ENCODE measurements at places on chromosomes 12 and 14. TPM values are rescaled to one million over a fixed set of nuclear protein-coding genes. Genes with fewer than 3 reads are reported as not detected.

VDR gene
- 0.50 TPM for total RNA-seq

DNA sequence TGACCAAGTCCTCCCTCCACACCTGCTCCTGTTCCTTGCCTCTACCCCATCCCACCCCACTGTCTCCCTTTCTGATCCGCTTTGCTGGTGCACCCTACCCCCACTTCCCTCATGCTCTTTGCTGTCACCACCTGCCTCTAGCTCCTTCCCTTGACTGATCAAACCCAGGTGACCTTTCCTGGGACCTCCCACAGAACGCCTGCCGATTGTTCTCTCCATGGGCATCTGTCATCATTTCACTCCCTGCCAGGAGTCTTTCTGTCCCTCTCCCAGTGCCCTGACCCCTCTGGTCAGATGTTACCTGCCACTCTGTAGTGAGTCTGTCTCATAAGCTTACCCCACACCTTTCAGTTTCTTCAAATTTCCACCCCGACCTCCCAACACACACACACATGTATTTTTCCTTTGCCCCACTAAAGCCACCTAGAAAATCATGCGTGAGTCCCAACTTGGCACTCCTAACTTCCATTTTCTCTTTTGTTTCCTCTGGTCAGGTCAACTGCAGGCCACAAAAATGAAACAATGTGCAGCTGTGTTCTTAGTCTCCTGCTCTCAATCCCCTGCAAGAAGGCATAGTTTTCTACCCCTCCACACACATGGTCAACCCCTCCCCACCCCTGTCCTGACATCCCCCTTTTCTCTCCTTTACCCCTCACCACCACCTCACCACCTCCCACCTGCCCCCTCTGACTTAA lies 229.8 kb downstream of the DPF3 start:
- no peak for DNase-seq

ARHGAP9 gene
- 5.6 TPM for total RNA-seq

DNA sequence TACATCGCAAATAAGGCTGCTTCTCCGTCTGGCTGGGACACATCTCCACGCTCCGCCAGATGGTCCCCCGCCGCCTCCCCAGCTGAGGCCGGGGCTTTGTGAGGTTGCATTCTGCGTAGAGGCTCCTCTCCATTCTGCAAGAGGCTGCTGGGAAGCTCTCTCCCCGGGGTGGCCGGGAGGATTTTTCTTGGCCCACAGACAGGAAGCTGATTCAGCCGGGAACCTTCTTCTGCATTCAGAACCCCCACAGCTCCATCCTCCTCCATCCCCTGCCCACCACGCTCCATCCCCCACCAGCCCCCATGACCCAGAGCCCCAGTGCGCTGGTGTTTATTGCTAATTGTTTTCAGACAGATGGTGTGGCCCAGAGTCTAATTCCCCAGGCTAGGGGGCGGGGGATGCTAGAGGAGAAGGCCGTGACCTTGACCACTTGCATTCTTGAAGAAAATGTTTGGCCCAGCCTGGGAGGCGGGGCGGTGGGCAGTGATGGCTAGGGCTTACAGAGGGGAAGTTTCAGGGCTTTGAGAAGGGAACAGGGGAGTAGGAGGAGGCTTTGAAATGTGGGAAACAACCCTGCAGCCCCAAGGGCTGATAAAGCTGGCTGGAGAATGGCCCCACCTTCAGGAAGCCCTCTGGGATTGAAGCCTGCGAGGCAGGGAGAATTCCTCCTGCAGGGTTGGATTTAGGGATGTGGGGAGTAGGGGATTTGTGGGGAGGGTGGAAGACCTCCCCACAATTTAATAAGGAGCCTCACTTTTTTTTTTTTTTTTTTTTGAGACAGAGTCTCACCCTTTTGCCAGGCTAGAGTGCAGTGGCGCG lies 88.5 kb upstream of the NCOR2 start:
- DNase-seq, result no peak

- no peak for DNase-seq
Measured at GRCh38 chr12:96108321-96108720, 72.9 kb upstream of the LTA4H start.

FLVCR2 gene
- total RNA-seq, result 19.0 TPM

DNA sequence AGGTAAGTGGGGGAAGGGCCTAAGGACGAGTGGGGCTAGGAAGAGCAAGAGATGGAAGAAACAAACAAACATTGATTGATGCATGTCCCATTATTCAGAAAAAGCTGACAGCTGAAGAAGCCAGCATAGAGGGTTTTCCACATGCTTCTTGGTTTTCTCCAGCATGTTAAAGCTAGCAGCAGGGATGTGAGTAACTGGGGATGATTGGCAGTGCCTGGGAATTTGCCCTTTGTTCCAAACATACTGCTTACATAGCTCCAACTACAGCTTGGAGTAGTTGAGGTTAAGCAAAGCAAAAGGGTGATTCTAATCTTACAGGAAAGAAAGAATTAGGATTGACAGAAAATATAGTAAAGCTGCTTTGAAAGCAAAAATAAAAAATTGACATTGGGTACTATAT lies 68.0 kb upstream of the IFNG-AS1 start:
- no peak for DNase-seq

DNA sequence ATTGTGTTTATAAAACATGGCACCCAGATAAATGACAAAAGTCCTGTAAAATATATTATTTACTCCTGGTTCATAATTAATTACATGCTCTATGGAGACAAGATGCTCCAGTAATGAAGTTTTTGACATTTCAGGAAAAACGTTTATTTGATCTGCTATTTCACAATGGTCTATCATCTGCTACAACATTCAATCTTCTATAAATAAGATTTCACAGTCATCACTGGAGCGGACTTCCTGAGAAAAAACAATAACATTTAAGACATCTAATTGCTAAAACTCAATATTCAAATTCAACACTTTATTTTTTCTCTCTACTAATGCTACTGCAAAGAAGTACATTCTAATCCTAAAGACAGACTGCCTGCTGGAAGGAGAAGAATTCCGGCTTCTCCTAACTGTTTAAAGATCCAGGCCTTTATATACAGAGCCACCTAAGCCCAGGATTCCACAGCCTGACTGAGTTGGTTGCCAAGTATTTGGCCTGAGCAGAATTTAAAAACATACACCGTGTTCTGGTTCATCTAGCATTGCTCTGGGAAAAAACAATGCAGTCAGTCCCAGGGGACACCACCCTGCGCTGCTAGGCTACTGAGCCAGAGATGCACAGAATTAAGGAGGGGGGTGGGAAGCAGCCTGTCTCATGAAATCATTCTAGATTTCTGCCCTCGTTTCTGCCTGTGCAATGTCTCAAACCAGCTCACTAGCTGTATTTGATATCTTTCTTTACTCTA lies 58.0 kb downstream of the TMTC1 start:
- DNase-seq, result peak; percentile 59

DNA sequence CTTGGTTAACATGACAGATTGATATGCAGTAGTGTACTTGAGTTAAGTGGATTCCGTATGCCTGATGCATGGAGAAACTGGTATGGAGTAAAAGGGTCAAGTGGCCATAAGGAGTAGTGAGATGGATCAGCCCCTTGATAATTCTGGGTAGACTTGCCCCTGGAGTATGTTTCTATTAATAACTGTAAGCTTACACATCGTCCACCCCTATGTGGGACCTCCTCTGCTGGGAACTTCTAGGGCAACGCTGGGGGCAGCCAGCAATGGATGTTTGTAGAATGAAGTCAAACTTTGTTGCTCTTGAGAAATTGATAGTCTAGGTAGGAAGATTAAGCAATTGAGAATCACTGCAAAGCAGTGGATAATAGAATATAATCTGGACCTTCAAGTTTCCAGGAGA lies 3.5 kb downstream of the C12orf75 start:
- no peak for DNase-seq

- no peak for DNase-seq
Measured at GRCh38 chr14:69299286-69300035, 39.5 kb downstream of the GALNT16 start.

DNA sequence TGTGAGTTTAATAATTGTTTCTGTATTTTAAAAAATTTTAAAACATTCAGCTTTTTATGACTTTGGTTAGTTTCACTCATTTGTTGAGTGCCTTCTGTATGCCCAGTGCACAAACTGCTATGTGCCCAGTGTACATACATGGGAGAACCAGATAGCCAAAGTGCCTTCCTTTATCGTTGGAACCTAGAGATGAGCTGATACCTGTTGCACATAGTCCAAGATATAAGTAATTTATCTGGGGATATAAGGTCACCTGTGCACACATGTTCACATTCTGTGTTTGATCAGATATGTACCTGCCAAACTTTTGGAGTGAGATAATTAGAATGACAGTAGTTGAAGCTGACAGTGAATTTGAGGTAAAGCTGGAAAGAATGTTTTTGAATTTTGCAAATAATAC lies 37.9 kb downstream of the RAB21 start:
- DNase-seq, result no peak

DNA sequence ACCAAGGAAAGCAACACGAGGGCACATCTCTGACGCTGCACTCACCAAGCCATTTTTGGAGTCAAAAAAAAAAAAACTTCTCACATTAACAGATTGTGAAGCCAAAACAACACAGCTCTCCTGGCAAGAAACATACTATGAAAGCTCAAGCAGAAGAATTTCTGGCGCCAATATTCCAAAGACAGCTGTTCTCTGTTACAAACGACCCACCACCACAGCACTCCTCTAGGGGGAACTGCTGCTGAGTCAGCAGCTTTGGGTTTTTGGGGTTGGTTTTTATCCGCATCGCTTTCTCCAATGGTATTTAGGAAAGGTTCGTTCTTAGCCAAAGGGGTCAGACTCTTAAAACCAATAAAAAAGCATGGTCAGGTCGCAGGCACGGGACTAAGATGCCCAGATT lies 379.4 kb downstream of the RPS29 start:
- DNase-seq, result no peak

SLC38A4 gene
- 2.3 TPM for total RNA-seq

SERPINA1 gene
- total RNA-seq, result 8.6 TPM

DNA sequence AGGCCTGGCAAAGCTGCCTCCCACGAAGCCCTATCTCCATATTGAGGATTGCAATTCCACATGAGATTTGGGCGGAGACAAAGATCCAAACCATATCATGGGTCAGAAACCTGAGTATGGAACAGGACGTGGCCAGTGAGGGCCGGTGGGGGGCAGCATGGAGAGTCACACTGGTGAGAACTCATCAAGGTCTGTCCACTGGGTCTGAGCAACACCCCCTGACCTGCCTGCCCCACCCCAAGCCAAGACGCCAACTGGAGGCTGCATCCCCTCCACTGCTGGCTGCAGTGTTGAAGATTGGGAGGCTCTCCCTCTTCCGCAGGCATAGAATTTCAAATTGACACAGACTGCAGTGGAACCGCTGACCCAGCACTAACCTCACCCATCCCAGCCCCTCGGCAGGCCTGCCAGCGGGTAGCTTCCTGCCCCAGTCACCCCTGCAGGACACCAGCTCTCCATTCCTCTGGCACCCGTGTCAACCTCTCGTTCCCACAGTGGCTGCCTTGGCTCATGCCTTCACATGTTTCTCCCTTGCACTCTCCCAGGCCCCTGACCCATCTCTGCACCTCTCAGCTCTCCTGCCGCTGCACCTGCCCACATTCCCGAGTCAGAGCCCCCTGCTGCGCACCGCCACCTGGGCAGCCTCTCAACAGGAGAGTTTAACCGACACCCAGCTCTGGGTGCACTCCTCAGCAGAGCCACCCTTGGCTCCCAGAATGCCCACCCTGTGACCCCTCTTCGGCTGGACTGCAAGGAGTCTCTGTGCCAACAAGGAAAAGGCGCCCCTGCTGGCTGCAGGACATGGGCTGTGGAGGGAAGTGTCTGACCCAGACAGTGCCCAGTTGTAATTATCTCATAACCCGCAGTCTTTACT lies 45.2 kb upstream of the PPP2R5C start:
- DNase-seq, result no peak

ALDH2 gene
- total RNA-seq, result 45.4 TPM

CCDC197 gene
- total RNA-seq, result not detected

VRTN gene
- total RNA-seq, result not detected

AMHR2 gene
- 0.61 TPM for total RNA-seq

DNA sequence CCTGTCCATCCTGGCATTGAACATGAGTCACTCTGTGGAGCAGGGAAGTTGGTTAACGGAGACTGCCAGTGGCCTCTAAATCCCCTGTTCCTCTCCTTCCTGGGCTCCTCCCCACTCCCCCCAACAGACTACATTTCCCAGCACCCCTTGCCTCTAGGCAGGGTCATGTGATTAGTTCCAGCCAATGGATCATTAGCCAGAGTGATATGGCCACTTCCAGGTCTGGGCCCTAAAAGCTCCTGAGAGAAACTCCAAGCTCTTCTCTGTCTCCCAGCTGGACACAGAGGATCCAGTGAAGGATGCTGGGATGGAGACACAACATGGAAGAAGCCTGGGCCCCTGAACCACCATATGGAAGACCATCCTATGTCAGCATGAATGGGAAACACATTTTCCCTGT lies 54.4 kb upstream of the RFLNA start:
- DNase-seq, result no peak

DNA sequence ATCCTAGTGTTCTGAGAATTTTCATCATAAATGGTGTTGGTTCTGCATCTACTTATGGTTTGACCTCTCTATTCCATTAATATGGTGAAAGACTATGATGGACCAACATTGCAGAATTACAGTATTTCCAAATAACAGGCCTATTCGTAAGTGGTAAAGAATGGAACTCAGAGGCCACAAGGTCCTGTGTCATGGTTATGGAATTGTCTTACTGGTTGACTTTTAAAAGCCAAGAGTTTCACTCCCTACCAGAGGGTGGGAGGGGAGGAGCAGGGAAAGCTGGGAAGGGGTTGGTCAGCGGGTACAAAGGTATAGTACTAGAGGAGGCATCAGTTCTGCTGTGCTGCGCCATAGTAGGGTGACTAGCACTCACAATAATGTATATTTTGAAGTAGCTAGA lies 153.4 kb downstream of the TMEM132D start:
- DNase-seq, result no peak

POTEG gene
- not detected for total RNA-seq

PPP2R5C gene
- 136 TPM for total RNA-seq

MGP gene
- 280 TPM for total RNA-seq

- no peak for DNase-seq
Measured at GRCh38 chr12:131352296-131352900, 358.5 kb upstream of the SFSWAP start.

- DNase-seq, result no peak
Measured at GRCh38 chr12:88036353-88036965, 7.3 kb upstream of the C12orf50 start.

C12orf54 gene
- total RNA-seq, result 0.50 TPM

DNA sequence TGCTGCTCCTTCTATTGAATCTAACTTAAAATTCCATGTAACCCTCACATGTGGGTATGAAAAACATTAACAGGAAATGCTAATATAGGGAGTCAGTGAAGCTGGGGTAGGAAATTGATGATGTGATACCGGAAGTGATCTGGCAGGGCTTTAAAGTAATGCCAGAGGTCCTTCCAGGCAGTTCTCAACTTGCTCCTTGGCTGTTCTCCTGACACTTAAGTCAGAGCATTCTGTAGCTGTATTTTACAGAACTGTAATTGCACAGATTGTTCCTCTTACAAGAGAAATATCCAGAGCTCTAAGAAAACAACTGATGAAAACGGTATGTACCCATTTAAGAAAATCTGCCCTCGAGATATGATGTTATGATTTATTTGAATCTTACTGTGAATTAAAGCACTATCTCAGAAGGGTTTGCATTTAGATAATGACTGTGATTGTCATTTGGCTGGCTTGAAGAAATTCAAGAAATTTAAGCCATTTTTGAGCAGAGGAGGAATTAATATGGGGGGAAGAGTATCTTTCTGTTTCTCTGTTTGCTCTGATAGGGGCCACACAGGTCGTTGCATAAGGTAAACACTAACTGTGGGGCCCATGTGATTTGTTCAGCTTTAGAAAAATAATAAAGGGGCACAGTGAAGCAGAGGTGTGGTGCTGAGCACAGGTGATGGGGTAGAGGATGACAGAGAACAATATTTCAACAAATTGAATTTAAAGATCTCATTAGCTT lies 88.4 kb downstream of the BBS10 start:
- DNase-seq, result no peak

- no peak for DNase-seq
Measured at GRCh38 chr12:23006413-23006812, 381.4 kb downstream of the ETNK1 start.

All from spinal cord (tissue), 10 donors.